Fibroblast of skin of left biceps (primary cell): ENCODE measurements at places on chromosomes 1 and 21.
A peak's percentile ranks its signal among the peaks of the same experiment; 100 is the strongest.

GRCh38 chr1:221059506-221059905 is 180.3 kb downstream of the HLX start:
- DNase-seq = no peak

DNA sequence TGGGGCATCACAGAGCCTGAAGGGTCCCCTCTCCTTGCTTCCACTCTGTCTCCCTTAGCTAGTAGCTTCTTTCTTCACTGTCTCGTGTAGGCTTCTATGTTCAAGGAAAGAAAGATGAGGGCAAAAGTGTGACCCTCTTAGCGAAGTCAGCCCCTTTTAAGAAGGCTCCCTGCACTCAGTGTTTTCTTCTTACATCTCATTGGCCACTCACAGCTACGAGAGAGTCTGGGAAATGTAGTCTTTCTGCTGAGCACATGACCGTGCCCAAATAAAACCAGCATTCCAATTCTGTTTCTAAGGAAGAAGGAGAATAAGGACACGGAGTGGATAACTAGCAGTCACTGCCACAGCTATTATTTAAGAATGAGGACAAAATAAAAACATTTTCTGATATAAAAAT is 104.9 kb upstream of the TNR start:
- no peak for DNase-seq

- DNase-seq = peak; percentile 37
These were observed 712 bp downstream of the DEGS1 start for GRCh38 chr1:224183591-224184312.

GRCh38 chr1:92167151-92167550 is 50.6 kb upstream of the C1orf146 start:
- DNase-seq = no peak

- DNase-seq = no peak
These were observed 25.2 kb upstream of the SSX2IP start for GRCh38 chr1:84715342-84716019.

DNA sequence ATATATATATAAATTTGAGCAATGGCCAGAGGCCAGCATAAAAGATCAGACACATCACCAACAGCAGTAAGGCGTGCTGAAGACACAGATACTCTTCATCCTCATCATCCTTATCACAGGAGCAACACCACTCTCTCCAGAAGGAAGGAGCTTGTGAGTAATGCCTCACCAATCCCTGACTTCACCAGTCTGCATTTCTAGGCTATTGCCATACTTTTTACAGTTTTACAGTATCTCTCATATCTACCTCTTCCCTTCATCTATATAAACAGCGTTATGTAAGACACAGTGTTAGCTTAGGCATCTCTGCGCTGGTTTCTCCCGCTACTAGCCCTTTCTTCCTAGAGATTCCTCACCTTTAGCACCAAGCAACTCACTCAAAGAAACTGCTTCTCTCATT is 2.4 kb upstream of the ABL2 start:
- DNase-seq = no peak

- no peak for DNase-seq
These were observed 21.8 kb upstream of the PLEKHO1 start for GRCh38 chr1:150127868-150128267.
